ENCODE measurements at places on chromosomes 1 and 21.

DNA sequence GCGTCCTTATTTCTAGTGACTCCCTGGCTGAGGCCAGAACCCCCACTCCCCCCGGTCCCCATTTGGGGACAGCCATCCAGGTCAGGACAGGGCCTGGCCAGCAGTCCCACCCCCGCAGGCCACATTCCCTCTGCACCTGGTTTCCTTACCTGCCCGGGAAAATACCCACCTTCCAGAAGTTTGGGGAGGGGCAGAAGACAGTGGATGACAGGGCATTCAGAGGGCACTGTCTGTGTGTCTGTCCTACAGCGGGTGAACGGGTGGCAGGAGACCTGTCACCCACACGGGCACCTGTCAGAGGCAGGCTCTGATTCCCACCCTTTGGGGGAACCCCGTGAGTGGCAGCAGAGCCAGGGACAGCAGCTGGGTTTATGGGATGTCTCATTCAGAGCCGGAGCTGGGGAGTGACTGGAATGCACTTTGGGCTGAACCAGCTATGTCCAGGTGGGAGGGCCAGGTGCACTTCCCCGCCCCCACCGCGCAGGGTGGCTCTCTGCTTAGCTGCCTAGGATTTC, 2.0 kb downstream of the ARHGEF16 start:
- H3K27ac ChIP-seq, result no peak overlapping the region
- DNase-seq, result no peak

GRCh38 chr1:1680912-1681273, 11.7 kb downstream of the SLC35E2B start:
- H3K27ac ChIP-seq, result no peak overlapping the region
- no peak overlapping the region for H3K4me3 ChIP-seq
- peak; percentile 12 for DNase-seq
- H3K4me1 ChIP-seq, result peaks cover 9% of the 10 kb centered on the region

- H3K4me3 ChIP-seq, result no peak overlapping the region
- H3K36me3 ChIP-seq, result no peaks in the 10 kb centered on the region
- H3K4me1 ChIP-seq, result no peaks in the 10 kb centered on the region
- DNase-seq, result no peak
- no peaks in the 10 kb centered on the region for H3K27me3 ChIP-seq
Observed at GRCh38 chr1:185566995-185567394, 167.2 kb upstream of the HMCN1 start.

GRCh38 chr21:46237474-46237873, 8.9 kb upstream of the LSS start:
- H3K4me1 ChIP-seq, result no peaks in the 10 kb centered on the region
- DNase-seq, result no peak
- no peaks in the 10 kb centered on the region for H3K27me3 ChIP-seq
- H3K36me3 ChIP-seq, result no peaks in the 10 kb centered on the region

- H3K4me3 ChIP-seq, result peak overlapping the region; percentile 12
- H3K4me1 ChIP-seq, result no peaks in the 10 kb centered on the region
Observed at GRCh38 chr1:56180520-56181190, 398.7 kb downstream of the PLPP3 start.

DNA sequence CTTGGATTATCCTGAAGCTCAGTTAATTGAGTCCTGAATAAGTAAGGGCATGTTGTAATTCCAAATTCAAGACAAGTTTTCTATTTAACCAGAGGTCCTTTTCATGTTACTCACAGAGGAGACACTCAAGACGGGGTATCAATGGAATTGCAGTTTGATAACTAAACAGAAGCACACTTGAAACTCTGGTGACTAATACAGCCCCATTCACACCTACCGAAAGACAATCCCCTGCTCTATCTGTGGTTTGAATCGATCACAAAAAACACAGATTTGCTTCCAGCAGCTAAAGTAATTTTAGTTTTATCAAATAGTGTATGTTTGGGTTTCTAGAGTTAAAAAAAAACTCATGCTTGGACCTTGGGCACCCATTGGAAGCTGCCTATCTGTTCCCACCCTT, 60.4 kb downstream of the TEX35 start:
- no peak overlapping the region for H3K27ac ChIP-seq
- no peaks in the 10 kb centered on the region for H3K4me1 ChIP-seq

DNA sequence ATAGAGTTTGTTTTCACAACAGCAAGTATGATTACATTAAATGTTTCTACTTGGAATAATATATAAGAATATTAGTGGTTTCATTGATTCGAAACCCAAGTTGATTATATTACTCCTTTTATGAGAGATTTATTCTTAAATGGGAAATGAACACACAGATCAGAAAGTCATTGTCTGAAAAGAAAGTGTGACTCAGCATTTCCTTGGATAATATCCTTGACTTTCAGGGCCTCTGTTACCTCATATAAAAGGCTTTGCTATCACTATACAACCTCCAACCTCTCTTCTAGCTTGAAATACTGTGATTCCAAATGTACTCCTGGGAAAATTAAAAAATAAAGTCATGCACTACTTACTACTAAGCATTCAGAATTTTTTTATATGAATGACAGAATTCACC, 295.3 kb upstream of the LYPLAL1 start:
- H3K36me3 ChIP-seq, result no peaks in the 10 kb centered on the region
- H3K27me3 ChIP-seq, result no peaks in the 10 kb centered on the region
- no peak overlapping the region for H3K4me3 ChIP-seq

DNA sequence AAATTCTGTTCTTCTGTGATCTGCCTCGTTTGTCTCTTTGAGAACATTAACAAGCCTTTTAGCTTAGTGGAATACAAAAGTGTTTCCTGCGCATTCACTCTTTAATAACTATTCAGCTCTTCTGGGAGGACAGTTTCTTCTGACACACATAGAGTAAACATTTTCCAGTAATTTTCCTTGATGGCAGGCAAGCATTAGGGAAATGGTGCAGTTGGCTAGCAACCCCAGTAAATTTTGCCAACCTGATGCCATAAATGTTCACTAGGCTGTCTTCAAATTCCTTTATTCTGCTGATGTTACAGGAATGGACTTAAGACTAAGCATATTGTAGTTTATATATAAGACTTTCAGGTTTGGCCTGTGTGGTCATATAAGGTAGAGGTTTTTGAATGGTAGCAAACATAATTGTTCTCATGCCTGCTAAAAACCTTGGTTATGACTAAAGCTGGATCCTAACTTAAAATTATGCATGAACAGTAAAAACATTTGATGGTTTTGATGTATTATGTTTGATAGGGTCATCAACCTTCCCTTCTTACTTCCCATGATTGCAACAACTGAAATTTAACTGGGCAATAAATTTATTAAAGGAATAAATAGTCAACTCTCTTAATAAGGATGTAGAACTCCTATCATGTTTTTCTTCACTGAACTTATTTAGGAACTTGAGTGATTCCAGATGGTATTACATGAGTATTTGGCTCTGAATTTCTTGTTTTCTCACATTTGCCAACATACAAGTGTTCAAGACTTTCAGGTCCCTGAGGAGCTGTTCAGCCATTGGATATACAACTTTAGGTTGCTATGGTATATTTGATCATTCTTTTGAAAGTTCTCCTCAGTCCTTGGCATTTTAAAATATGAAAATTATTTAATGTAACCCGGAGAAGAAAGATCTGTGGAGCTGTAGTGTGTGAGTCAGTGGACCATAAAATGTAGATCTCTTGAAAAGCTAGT, 223.4 kb downstream of the FMN2 start:
- H3K36me3 ChIP-seq, result no peaks in the 10 kb centered on the region
- H3K27me3 ChIP-seq, result no peaks in the 10 kb centered on the region
- H3K4me3 ChIP-seq, result no peak overlapping the region
- DNase-seq, result no peak
- H3K4me1 ChIP-seq, result peaks cover 3% of the 10 kb centered on the region
- no peak overlapping the region for H3K27ac ChIP-seq

DNA sequence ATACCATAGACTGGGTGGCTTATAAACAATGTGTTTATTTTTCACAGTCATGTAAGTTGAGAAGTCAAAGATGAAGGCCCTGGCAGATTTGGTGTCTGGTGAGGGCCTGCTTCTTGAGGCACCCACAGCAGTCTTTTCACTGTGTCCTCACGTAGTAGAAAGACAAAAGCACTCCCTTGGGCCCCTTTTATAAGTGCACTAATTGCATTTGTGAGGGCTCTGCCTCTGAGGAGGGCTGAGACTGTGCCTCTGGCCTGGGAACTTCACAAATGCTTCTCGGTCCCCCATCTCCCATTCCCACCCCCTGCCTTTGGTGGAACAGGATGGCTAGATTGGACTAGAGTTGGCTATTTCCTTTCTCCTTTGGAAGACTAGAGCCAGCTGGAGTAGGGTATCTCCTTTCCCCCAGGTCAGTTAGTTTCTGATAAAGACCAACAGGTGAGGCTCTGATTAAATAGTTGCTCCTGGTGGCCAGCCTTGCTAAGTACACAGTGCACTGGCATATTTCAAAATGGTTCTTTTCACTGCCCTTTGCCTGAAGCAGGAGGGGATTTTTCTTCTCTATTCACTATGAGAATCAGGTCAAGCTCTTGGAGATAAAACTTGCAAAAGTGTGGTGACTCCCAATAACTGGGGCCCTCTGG, 82.9 kb downstream of the PLPPR4 start:
- H3K4me1 ChIP-seq, result no peaks in the 10 kb centered on the region
- no peak overlapping the region for H3K27ac ChIP-seq
- H3K36me3 ChIP-seq, result no peaks in the 10 kb centered on the region
- no peak overlapping the region for H3K4me3 ChIP-seq
- H3K27me3 ChIP-seq, result no peaks in the 10 kb centered on the region

- H3K4me3 ChIP-seq, result no peak overlapping the region
- peaks cover 5% of the 10 kb centered on the region for H3K4me1 ChIP-seq
- H3K36me3 ChIP-seq, result no peaks in the 10 kb centered on the region
- H3K27ac ChIP-seq, result peak overlapping the region; percentile 60
Observed at GRCh38 chr1:39701049-39701439, 9.8 kb upstream of the HPCAL4 start.

All from ovary (tissue), 10 donors.